G401 (cell line): ENCODE measurements at places on chromosomes 4 and X. TPM values are rescaled to one million over a fixed set of nuclear protein-coding genes. Genes with fewer than 3 reads are reported as not detected.

Gene XG
- total RNA-seq, result 0.51 TPM in 1 of 2 replicates, not detected in the other

- no peak for DNase-seq
Observed at GRCh38 chr4:144970597-144970996, 127.4 kb downstream of the ANAPC10 start.

DNA sequence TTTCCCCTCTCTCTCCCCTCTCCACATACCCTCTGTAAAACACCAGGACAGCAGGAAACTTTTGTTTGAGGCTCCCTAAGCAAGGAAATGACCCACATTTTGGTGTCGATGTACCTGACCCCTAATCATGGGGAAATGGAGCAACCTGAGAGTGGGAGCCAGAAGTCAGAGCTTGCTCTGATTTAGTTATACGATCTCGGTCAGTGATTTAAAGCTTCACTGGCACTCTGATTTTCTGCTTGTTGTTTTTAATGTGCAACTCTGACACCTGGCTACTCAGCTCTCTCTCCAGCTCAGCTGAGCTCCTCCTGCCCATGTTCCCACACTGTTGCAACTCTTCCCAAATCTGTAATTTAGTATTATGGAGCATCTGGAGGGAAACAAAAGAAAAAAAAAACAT lies 408.6 kb downstream of the ADAM29 start:
- no peak for DNase-seq

Gene ZFP92
- total RNA-seq, result not detected in 2 replicates
